ENCODE measurements at places on chromosomes 6 and 20.

- DNase-seq: no peak
Observed at GRCh38 chr6:154258064-154258757, 98.4 kb downstream of the IPCEF1 start.

- no peak for DNase-seq
Observed at GRCh38 chr20:41054847-41055230, 26.2 kb downstream of the TOP1 start.

DNA sequence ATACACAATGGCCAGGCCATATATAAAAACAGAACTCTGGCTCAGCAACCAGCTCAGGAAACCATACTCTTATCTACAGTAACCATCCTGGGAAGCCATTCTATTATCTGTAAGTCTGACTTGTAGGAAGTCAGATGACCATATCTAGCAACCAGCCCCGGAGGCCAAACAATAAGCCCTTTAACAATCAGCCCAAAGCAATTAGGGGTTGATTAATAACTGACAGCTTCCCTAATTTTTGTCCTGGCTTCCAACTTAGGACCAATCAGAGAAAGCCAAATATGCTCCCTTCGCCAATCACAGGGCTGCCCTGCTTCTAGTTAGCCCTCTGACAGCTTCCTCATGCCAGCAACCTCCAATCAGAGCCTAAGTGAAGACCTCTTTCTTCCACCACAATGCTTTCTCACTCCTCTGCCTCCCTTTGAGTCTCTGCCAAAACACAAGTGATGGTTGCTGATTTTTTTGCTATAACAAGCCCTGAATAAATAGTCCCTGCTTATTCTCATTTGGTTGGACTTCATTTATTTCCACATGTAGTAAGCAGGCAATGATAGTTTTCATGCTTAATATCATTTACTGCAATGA, 37.8 kb upstream of the STXBP5 start:
- DNase-seq: no peak

DNA sequence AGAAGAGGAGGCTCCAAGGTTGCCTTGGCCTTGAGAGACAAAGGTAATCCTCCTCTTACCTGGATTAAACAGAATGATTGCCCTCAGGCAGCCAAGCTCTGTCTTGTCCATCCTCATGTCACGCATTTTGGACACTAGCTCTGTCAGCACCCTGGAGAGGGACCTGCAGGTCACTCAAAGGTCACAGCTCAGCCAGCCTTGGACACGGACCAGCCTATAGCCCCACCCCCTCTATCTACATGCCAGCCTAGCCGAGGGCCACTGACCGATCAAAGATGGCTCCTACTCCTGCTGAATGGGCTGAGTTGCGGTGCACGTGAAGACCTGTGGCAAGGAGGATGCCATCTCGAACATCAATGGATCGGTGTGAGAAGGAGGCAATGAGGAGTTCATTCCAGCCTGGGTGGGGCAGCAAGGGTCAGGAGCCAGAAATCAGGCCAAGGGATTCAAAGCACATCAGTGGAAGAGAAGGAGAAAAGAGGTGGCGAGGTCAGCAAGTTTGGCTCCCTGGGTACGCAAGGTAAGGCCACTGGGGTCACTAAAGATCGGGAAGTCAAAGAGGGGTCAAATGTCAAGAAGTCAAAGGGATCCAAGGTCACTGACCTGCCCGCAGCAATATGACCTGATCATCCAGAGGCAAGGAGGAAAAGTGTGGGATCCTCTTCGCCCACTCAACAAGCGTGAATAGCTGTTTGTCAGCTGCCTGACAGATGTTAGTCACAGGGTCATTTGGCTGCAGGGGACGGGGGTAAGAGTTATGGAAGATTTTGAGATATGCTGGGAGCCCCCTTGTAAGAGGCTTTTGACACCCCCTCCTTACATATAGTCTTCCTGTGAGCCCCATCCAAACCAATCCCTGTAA, 3.3 kb upstream of the COL11A2 start:
- DNase-seq: no peak

DNA sequence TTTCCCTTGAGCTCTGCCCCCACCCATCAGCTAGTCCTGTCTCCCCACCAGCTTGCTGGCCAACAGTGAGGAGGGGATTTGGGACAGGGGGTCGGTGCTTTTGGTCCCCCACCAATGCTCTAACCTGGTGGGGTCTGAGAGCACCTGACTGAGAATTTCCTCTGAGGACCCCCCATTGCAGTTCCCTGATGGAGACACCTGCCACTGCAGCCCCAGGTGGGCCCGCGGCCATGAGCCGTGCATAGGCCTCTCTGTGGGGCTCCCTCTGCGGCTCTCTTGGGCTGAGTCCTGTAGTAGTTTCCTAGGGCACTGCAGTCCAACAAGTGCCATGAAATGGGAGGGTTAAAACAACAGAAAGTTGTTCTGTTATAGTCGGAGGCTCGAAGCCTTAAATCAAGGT, 172.2 kb upstream of the SNX9 start:
- DNase-seq: no peak

GRCh38 chr6:139490482-139490881, 116.0 kb upstream of the CITED2 start:
- DNase-seq: no peak

DNA sequence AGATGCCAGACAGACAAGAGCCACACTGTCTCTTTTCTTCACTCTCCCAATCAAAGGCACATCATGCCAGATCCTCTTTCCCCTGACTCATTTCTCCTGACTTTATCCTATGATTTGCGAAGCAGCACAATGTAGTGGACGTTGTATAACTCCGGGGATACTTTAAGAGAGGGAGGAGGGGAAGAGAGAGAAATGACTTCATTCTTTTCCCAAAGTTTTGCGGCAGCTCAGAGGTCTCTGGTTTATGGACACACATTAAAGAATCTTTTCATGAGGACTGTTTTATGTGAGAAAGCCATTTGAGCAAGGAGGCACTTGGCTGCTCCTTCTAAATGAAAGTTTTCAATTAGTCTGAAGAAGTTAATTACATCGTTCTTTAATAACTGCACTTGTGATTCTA, 75.1 kb upstream of the MC3R start:
- DNase-seq: no peak

GRCh38 chr20:444117-444516, 18.2 kb downstream of the TBC1D20 start:
- DNase-seq: no peak

- no peak for DNase-seq
Observed at GRCh38 chr6:20693466-20694063, 159.3 kb downstream of the CDKAL1 start.

GRCh38 chr6:143600821-143601220, 76.9 kb upstream of the PHACTR2 start:
- no peak for DNase-seq

DNA sequence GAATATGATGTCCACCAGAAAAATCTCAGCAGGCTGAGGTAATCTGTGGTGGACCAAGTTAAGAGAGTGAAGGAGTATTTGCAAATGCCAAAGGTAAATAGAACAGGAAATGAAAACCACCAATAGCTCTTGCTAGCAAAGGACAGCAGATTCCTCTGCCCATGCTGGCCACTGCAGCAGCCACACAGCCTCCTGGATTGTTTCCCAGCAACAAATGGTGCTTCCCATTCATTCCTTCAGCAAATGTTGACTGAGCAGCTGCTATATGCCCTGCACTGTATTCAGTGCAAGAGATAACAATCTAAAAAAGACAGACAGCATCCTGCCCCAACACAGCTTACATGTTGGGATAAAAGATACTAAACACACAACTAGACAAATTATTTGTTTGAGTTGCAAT, 11.0 kb downstream of the ROS1 start:
- no peak for DNase-seq

DNA sequence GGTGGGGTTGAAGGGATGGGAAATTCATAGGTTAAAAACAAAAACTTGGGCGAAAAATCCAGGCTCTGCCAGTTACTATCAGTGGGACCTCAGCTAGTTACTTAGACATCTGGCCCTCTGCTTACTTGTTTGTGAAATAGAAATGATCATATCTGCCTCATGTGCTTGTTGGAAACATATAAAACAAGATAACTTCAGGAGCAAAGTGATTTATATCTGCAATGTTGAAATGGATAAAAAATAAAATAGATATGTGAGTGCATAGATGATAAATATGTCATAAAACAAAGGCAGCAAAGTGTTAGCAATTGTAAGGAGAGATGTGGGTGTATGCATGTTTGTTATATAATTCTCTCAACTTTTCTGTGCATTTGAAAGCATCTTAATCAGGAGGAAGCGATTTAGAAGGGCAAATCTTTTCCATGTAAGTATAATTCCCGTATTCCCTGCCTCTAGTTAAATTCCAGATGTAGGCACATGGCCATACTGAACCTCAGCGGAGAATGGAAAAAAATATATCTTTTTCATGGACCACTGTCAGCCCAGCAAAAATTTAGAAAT, 579.0 kb upstream of the FLRT3 start:
- DNase-seq: no peak

GRCh38 chr6:158970640-158971275, 29.2 kb downstream of the RSPH3 start:
- no peak for DNase-seq

DNA sequence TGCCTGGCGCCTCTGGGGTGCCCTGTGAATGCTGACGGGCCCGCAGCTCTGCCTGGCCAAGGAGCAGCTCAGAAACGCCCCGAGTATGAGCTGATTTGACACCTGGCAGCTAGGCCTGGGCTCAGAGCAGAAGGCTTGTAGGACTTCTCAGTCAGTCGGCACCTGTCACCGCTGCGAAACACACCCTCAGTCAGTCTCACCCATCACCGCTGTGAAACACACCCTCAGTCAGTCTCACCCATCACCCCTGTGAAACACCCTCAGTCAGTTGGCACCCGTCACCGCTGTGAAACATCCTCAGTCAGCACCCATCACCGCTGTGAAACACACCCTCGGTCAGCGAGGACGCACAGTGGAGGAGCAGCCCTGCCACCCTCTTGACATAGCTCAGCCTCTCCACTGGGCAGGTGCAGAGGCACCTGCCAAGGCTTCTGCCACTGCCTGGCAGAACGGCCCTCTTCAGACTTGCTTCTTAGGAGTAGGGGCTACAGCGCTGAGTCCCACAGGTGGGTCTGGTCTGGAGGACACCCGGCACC, 109.0 kb downstream of the PSMB1 start:
- no peak for DNase-seq

DNA sequence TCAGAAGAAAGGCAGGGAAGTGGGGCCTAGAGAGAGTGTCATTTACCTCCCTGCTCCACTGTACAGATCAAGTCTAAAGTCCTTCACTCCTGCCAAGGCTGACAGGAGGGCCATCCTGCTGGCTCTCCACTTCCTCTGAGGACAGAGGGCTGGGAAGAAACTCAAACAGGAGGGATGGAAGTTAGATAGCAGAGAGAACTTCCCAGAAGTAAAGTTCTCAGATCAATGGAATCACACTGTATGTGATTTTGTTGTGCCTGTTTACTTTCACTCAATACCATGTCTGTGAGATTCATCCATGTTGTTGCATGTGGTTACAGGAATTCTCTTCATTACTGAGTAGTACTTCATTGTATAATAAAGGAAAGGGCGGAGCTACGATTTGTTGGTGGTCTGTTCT, 32.3 kb upstream of the ZFAND3 start:
- DNase-seq: no peak

DNA sequence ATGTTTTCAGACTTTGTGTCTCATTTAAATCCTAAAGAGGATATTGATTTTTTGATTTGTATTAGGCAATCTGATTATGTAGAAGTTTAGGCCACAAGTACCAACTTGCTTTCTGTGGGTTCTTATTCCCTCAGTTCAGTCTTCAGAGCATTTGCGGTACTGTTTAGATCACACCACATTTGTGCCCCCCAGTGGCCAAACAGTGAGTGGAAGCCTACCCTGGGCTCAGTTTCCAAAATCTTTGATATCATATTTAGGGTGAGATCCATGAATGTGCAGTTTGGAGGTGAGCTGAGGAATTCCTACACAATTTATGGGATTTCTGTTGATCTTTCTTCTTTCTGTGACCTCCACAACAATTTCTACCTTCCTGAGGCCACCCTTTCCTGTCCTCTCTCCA, 92.3 kb upstream of the FUT9 start:
- DNase-seq: no peak

GRCh38 chr6:116210750-116211425, 43.0 kb downstream of the TSPYL4 start:
- no peak for DNase-seq
